ENCODE measurements at places on chromosomes 2 and 18. TPM values are rescaled to one million over a fixed set of nuclear protein-coding genes. Genes with fewer than 3 reads are reported as not detected.

The SPAG16 gene
- 69.2 TPM for total RNA-seq

The GPAT2 gene
- total RNA-seq, result 1.3 TPM

The DSG1 gene
- 8.5 TPM for total RNA-seq

The FABP1 gene
- not detected for total RNA-seq

The FAHD2A gene
- total RNA-seq, result 27.9 TPM

The ITGA6 gene
- 120 TPM for total RNA-seq

The CROCC2 gene
- 0.16 TPM for total RNA-seq

The TUBA4B gene
- not detected for total RNA-seq

The LONRF2 gene
- 20.6 TPM for total RNA-seq

The MAP2 gene
- total RNA-seq, result 267 TPM

The LRRTM1 gene
- 2.0 TPM for total RNA-seq

The MYO5B gene
- total RNA-seq, result 56.7 TPM

The OXER1 gene
- 4.3 TPM for total RNA-seq

The ELOA2 gene
- not detected for total RNA-seq

The SAG gene
- total RNA-seq, result 16.7 TPM

The ARHGAP28 gene
- 42.2 TPM for total RNA-seq

The ABCG5 gene
- 0.27 TPM for total RNA-seq

The LOXHD1 gene
- 0.77 TPM for total RNA-seq

The NCKAP5 gene
- 58.8 TPM for total RNA-seq

The ASB18 gene
- not detected for total RNA-seq

The TXNDC2 gene
- total RNA-seq, result not detected

The NDC80 gene
- 10.5 TPM for total RNA-seq

The EGR4 gene
- total RNA-seq, result not detected

The SLC5A7 gene
- 1.1 TPM for total RNA-seq

The PJVK gene
- total RNA-seq, result 6.2 TPM

The PRLH gene
- total RNA-seq, result not detected

The SP100 gene
- 27.7 TPM for total RNA-seq

The ACKR3 gene
- total RNA-seq, result 26.8 TPM

The LOXL3 gene
- 22.8 TPM for total RNA-seq

The CFC1 gene
- total RNA-seq, result 0.55 TPM

The RIOK3 gene
- 91.9 TPM for total RNA-seq

The CPO gene
- not detected for total RNA-seq

The ACMSD gene
- not detected for total RNA-seq

The SIX3 gene
- total RNA-seq, result 35.2 TPM

The ASXL3 gene
- total RNA-seq, result 30.6 TPM

The IL36B gene
- not detected for total RNA-seq

Data from camera-type eye (tissue), 1 donor.